ENCODE measurements at places on chromosomes 2 and 18.

DNA sequence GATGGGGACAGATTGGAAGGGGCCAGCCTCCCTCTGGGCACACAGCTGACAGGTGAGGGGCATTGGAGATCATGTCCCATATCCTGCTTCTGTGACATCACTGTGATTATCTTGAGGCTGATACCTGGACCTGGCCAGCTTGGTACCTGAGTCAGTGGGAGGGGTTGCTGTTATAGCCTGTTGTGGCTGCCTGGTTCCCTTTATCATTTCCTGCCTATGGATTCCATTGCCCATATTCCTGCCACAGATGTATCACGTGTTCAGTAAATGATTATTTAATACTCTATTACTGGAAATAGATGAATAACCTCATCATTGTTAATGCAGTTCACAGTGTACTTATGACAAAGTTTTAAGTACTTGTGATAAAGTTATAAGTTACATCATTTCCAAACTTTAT, 7.8 kb upstream of the SCYGR1 start:
- DNase-seq: no peak

GRCh38 chr18:63974991-63975390, 5.1 kb downstream of the SERPINB8 start:
- DNase-seq: no peak

DNA sequence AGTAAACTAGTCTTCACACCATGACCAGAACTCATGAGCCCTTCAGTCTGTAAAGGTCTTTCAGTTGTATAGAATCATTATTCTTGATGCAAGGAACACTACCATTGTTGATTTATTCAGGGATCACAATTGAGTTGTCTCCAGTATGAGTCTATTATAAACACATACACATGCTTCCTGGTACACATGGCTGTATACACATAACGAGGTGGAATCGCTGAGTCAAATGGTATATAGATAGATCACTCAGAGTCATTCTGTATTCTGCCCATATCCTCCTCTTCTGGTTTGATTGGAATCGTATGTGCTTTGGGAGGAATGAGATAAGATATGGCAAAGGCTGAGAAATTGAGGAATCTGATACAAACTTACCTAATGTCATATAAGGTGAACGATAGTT, 216.0 kb downstream of the UBE2E3 start:
- no peak for DNase-seq

GRCh38 chr18:31697351-31698298, 13.2 kb upstream of the B4GALT6 start:
- no peak for DNase-seq

GRCh38 chr18:50099725-50100407, 95.1 kb downstream of the MYO5B start:
- DNase-seq: no peak

GRCh38 chr18:46156843-46157242, 52.7 kb downstream of the HAUS1 start:
- no peak for DNase-seq

DNA sequence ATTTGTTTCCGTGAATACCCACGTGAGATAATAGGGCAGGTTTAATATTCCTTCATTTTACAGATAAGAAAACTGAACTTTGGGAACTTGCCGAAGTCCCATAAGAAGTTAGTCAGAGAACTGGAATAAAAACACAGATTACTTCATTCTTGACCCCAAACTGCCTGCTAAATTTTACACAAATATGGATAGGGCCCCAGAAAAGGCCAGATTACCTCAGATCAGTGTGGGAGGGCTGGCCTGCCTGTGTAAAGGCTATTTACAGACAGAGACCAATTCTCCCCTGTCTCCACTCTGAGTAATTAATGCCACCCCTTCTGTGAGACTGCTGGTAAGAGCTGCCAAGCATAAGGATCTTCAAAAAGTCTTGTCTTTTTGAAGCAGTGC, 139.2 kb downstream of the MGAT5 start:
- no peak for DNase-seq

DNA sequence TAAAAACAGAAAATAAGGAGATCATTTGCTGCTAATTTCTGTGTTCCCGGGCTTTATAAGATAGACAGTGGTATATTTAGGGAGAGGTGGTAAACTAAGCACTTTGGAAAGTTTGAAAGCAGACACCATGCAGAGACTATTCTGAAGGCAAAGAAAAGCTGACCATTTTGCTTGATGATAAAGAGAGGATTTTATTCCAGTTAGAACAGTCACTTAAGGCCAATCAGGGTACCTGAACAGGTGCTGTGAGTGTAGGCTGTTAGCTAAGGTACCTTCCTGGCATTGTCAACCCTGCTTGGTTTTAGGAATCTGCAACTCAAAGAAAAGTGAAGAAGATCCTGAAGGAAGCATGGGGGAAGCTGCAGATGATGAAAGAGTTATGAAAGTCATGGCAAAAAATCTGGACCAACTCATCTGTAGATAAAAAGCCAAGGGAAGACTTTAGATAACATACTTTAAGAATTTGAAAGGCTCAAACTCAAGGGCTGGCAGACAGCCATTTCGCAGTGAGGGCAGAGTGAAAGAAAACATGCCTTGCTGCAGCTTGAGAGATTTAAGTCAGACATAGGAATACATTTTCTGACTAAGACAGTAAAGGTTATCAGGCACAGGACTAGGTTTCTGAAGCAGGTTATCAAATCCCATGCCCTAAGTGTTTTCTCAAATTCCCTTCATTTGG, 80.1 kb upstream of the ARL5A start:
- DNase-seq: no peak

- DNase-seq: no peak
Observed at GRCh38 chr2:19474128-19474527, 115.7 kb upstream of the OSR1 start.

DNA sequence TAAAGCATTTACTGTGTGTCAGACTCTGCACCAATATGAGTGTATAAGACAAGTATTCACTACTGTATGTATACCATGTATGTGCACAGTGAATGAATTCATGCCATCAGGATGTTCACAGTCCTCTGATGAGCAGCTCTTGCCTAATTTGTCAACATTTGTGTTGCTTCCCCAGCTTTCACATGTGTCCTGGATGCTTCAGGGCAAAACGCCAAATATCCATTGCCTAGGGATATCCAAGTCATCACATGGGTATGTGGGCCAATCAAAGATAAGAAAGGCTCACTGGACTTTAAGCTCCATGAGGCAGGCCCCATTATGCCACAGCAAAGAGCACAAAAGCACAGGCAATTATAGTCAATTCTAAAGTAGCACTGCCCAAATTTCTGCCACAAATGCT, 134.2 kb upstream of the CHAC2 start:
- DNase-seq: no peak

GRCh38 chr2:142870526-142870925, 6.9 kb upstream of the KYNU start:
- no peak for DNase-seq

- DNase-seq: no peak
Observed at GRCh38 chr2:219282375-219282774, 3.2 kb downstream of the DNAJB2 start.

GRCh38 chr2:102063941-102064678, 72.3 kb downstream of the IL1R2 start:
- DNase-seq: no peak

GRCh38 chr2:221970389-221970788, 328.4 kb downstream of the PAX3 start:
- DNase-seq: no peak

- no peak for DNase-seq
Observed at GRCh38 chr2:40394597-40394996, 57.3 kb downstream of the SLC8A1 start.

GRCh38 chr18:9353596-9353995, 19.0 kb downstream of the TWSG1 start:
- DNase-seq: no peak

- no peak for DNase-seq
Observed at GRCh38 chr18:11962597-11962996, 18.7 kb upstream of the IMPA2 start.

DNA sequence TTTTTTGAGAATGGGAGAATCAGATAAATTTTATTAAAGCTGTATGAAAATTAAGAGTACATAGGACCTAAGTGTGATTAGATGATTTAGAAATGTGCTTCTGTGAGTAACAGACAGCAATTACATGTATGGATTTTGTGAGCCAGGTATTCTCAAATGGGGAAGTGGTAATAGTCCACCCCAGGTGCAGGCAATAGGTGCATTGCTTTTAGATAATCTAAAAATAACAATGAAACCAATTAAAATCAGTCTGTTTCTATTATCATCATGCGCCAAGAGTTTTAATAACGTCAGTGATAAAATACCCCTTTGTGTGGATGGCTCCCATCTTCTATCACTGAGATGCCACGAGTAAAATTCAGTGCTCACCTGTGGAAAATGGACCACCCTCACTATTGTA, 265.3 kb downstream of the RNF144A start:
- no peak for DNase-seq

All from NCI-H1092 (cell line).